8988T (cell line): ENCODE measurements at places on chromosomes 5 and 9.

DNA sequence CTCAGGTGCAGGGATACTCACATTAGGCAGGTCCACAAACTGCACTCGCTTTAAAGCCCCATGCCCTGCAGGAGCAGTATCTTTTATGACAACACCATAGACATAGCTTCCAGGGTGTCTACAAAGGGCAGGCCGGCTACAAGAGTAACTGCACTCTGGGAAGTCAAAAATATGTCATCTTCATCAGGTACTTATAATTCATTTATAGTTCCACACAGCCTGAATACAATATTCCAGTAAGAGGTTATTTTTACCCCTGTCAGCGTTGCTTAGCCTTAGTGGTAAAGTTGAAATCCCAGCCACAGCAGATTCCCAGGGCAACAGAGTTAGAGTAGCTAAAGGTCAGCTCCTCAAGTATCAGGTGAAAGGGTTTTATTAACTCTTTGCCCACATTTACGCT, 82.3 kb upstream of the ITGA2 start:
- no peak for DNase-seq

DNA sequence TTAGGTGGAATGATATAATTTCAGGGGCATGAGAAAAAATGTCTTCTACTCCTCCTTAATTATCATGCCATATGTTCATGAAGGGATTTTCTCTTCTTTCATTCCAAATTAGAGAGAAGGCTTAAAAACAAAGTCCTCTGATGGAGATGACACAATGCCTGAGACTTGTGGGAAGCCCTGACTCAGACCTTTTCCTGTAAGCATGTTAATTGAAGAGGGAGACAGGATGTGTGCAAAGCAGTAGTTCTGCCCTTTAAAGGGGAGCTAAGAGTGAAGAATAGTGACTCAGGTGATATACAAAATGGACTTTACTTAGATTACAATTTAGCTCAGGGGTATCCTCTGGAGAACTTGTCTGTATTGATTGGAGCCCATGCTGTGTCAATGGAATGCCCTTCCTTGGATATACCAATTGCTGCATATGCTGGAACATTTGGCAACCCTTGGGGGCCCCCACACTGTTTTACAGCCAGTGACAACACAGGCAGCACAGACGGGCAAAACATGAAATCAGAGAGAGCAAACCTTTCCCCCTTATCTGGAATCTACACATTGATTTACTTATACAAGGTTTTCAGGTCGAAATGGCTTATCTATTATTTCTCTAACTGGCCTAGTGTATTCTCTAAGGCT, 81.3 kb downstream of the IZUMO3 start:
- DNase-seq: no peak

DNA sequence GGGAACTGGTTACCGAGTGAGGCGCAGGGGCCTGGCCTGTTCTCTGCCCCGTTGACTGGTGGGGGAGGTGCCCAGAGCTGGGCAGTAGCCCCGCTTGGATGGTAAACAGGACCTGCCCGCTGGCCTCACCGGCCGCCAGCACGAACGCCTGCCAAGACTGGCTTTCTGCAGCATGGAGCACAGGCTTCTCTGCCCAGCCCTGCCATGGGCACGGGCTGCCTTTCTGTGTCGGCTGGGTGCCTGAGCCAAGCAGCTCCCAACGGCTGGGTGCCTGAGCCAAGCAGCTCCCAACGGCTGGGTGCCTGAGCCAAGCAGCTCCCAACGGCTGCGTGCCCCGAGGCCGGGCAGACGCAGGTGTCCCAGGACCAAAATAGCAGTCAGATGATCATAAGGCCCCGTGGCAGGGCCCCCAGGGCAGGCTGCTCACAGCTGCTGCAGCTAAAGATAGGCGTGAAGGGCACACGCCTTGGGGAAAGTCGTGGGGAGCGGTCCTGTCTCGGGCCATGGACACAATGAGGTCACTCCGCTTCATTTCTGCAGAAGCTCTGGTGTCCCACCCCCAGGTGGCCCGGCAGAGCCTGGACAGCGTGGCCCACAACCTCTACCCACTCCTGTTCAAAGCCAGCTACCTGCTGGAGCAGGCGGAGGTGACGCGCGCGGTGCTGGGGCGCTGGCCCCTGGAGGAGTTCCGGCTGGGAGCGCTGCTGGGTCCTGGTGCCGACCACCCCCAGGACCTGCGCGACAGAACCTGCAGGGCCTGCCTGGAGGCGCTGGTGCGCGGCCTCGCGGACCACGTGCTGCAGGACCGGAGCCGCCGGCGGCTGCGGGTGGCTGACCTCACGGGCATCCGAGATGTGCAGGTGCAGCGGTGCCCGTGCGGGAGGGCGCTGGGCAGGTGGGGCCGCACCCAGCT, at the start of gene LRRC14B:
Gene LRRC14B (plus strand): TSS at position 460 of the 913 bp plus-strand sequence. CDS start 44 bp downstream, at position 504.
- DNase-seq: peak; percentile 34

DNA sequence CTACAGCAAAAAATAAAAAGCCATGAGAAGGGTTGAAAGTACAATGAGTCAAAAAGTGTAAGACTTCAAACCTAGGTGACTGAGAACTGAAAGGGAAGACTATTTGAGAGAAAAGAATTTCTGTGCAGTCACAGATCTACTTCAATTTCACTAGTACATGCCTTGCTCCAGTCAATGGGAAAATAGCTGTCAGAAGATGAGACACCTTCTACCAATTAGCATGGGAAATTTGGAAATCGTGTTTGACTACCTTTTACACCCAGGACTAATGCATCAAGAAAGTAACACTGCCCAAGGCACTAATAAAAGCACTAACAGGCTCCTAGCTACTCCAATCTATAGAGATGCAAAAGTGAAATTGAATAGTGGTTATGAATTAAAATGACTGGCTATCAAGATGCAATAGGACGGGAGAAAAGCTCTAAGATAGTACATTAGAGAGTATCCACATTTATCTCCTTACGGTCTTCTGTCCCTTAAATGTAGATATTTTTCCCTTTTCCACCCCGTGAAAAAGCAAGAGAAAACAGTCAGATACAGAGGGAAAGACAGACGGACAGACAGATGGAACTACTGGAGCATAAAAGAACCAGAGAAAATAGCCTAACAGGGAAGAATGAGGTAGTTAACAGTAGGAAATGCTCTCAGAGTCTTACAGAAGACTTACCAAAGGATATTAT, 15.2 kb downstream of the ERP44 start:
- DNase-seq: no peak

DNA sequence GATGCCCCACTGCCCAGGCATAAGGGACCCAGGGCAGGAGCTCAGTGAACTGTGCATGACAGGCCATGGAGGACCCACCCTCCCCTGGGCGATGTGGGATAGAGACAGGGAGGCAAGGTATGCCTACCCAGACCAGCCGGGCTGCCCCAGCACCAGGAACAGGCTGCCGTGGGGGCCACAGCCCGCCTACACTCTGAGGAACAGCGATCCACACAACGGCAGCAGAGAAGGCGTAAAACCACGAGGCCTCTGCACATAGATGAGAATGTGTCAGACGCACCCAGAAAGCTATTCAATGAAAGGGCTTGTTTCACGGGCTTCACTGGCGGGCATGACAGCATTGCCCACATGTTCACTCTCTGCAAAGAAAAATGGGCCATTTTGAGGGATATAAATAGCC, 49.5 kb downstream of the SEMA4D start:
- no peak for DNase-seq
